ENCODE measurements at places on chromosomes 5 and 9.

GRCh38 chr5:14582797-14583137, 1.2 kb downstream of the OTULINL start:
- no peak for DNase-seq

DNA sequence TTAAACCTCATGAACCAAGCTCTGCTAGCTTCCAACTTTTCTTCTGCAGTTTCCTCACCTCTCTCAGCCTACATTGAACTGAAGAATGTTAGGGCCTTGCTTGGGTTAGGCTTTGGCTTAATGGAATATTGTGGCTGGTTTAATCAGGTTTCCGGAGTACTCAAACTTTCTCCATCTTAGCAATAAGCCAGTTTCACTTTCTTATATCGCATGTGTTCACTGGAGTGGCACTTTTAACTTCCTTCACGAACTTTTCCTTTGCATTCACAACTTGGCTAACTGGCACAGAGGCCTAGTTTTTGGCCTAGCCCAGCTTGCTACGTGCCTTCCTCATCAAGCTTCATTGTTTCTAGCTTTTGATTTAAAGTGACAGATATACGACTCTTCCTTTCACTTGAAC, 81.0 kb upstream of the MAST4 start:
- no peak for DNase-seq

GRCh38 chr9:89325733-89326132, 7.4 kb downstream of the SECISBP2 start:
- no peak for DNase-seq

DNA sequence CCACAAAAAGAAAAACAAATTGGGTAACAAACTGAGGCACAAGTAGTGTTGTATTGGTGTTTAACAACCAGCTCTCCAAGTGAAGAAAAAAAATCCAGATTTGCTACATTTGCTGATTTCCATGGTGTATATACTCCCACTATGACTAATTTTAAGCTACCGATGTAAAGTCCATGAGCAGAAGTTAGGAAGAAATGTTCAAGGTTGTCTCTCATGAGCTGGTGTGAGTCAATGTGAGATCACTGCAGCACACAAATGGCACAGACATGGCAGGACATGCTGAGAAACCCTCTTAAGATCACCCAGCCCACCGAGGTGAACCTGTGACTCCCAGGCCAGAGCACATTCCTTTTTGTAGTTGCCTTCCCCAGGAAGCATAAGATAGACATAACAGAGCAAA, 36.2 kb downstream of the SLC44A1 start:
- no peak for DNase-seq

GRCh38 chr5:93008502-93009207, 572.4 kb downstream of the NR2F1-AS1 start:
- no peak for DNase-seq

- no peak for DNase-seq
Measured at GRCh38 chr5:18028036-18028435, 393.8 kb downstream of the TAF11L14 start.

Measured in NCI-H2029 treated with DMSO at 0.1 percent for 48 hours (cell line).